Stimulated activated CD8-positive, alpha-beta memory T cell treated with anti-CD3 and anti-CD28 coated beads, Interleukin-15, amount 100 ng/mL, for 48 hours (primary cell): ENCODE measurements at places on chromosomes 4 and X.
A peak's percentile ranks its signal among the peaks of the same experiment; 100 is the strongest.

DNA sequence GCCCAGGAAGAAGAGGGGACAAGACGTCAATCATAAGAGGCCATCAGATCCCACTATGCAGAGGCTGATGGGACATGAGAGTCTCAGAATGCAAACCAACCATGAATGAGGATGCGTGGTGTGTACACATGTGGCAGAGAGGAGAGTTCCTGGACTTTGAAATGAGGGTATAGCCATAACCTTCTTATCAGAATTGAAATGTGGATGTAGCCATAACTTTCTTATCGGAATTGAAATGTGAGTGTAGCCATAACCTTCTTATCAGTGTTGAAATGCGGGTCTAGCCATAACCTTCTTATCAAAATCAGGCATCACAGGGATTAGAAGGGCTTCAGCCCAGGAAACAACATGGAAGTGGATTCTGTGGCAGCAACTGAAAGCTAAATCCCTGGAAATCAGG, 415.5 kb upstream of the FAT1 start:
- no peak for DNase-seq

DNA sequence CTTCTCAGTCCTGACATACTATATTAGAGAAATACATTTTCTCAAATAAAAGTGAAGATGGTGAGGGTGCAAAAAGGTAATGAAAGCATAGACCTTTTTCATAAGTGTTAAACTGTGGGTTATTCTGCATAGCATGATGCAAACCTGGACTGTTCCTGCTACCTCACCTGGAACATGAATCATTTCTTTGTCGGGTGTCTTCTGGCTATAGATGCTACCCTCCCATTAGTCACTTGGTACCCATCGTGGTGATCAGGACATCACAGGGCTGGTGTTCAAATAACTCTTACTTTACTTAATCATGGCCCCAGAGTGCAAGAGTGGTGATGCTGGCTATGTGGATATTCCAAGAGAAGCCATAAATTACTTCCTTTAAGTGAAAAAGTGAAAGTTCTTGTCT, 264.7 kb upstream of the AGA start:
- no peak for DNase-seq

DNA sequence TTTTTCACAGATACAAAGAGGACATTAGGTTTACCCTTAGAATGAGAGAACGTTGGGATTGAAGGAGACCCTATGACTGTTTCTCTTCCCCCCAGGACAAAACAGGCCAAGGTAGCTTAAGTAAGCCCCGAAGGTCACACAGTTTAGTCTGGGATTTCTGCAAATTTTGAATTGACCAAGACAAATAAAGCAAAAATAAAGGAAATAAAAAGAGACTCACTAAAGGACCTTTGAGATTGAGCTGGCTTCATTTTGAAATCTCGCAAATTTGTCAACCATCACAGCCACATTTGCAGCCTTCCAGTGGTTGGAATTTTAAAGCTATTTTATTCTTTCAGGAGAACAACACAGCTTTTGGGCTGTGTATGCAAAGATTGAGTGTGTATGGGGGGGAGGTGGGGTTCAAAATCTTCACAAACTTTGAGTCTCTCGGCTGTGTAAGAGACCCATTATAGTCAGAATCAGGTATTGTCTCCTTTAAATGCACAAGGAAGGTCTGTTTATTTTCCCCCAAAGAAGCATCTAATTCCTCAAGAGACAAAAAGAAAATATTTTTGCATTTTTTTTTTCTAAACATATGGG, 4.2 kb downstream of the TMSB4X start:
- no peak for DNase-seq

DNA sequence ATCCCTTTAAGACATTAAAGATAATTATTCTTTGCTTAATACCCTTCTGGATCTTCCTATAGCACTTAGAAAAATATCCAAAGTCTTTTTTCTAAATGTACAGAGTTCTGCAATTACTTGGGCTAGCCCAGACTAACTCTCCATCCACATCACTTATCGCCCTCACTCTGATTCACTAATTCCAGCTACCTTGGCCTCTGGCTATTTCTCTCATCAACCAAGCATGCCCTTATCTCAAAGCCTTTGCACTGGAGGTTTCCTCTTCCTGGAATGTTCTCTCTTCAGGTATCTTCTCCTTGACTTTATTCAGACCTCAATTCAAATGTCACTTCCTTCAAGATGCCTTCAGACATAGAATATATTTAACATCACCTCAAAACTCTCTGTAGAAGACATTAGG, 345.1 kb upstream of the SMIM31 start:
- no peak for DNase-seq

DNA sequence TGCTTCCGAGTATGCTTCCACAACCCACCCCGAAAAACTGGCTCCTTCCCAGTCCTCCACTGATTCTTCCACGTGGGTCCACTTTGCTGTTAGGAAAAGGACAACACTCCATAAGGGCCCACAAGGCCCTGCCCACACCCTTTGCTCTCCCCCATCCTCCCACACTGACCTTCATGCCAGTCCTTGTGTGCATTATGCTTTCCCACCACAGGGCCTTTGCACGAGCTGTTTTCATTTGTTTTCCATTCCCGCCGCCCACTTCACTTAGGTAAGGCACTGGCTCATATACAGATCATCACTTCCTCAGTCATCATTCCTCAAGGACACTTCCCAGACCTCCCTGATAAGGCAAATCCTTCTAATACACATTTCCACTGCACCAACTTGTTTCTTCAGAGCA, 16.8 kb upstream of the SEL1L3 start:
- no peak for DNase-seq

DNA sequence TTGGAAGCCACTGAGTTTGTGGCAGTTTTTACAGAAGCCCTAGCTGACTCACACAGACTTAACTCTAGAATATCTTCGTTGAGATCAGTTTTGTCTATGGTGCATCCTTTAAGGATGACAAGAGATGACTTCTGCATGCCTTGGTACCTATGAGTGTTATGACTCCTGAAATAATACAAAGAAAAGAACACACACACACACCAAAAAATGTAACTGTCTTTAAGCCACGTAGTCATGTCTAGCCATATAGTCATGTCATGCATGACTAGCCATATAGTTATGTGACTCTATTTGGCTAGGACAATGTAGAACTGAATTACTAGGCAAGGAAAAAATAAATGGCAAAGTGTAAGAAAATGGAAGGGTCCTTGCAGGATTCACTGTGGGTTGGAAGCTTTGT, 447.8 kb downstream of the NLGN4X start:
- DNase-seq: no peak

DNA sequence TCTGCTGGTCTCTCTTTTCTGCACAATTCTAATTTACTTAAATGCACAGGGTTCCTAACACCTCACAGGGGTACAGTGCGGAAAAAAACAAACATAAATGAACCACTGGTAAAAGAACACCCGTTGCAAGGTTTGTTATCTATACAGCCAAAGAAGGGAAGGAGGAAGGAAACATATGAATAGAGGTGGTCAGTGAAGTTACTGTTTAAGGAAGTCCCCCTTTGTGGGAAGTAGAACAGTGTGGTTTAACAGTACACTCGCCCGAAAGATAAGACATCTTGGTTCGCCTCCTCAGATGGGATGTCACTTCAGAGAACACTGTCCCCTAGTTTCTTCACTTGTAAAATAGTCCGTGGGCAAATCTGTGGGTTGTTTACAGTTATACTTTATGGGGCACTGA, 57.5 kb downstream of the TEC start:
- no peak for DNase-seq

GRCh38 chr4:25922812-25923369, 8.9 kb downstream of the SMIM20 start:
- DNase-seq: no peak

- no peak for DNase-seq
These were observed 38.7 kb downstream of the GABRA4 start for GRCh38 chr4:46954643-46955042.

DNA sequence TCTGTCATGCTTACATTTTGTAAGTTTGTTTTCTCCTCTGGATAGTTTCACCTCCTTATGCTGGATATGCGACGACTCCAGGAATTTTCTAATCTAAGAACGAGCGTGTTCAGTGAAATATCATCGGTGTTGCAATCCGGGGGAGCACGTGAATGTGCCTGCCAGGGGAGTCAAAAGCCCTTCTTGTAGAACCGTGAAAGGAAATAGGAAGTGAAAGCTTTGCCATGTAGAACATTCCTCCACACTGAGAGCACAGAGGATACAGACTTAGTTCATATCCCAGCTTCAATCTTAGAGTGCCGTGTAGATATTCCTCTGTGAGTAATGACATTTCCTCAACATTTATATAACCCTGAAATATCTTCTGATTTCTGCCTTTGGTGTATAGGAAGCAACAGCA, 121.2 kb downstream of the VEGFC start:
- no peak for DNase-seq

- no peak for DNase-seq
These were observed 22.9 kb downstream of the DOK7 start for GRCh38 chr4:3485886-3486540.

- no peak for DNase-seq
These were observed 94.8 kb upstream of the TEX13A start for GRCh38 chrX:105315248-105315647.

DNA sequence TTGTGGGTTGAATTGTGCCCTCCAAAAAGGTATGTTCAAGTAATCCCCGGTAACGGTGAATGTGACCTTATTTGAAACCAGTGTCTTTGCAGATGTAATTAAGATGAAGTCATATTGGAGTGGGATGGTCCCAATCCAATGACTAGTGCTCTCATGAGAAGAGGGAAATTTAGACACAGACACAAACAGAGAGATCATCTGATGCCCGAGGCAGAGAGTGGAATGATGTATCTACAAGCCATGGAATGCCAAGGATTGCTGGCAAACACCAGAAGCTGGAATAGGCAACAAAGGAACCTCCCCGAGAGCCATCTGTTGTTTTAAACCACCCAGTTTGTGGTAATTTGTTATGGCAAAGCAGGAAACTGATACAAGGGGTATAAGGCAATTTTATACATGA, 35.1 kb downstream of the RPS6KA3 start:
- no peak for DNase-seq

- no peak for DNase-seq
These were observed 53.0 kb downstream of the CHST7 start for GRCh38 chrX:46626566-46626965.

DNA sequence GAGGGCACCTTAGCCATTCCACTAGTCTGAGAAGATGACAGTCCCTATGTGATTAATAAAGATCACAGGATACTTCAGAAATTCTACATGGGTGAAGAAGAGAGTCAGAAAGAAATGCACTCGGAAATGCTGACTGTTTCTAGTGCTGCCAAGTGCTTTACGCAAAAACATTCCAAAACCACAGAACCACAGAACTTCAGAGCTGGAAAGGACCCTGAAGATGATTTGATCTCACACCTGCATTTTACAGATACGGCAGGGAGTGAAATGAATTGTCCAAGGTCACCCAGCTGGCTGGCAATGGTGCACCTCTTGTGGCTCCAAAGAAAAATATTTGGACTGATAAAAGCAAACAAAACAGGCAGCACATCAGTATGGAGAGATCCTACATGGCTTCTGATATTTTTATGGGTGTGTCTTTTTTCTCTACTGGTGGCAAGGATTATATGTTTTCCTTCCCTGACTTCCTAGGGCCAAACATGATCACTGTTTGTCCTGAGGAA, 115.9 kb downstream of the MAML3 start:
- DNase-seq: no peak

- no peak for DNase-seq
These were observed 25.4 kb upstream of the PPP1R2C start for GRCh38 chrX:42803320-42803719.

DNA sequence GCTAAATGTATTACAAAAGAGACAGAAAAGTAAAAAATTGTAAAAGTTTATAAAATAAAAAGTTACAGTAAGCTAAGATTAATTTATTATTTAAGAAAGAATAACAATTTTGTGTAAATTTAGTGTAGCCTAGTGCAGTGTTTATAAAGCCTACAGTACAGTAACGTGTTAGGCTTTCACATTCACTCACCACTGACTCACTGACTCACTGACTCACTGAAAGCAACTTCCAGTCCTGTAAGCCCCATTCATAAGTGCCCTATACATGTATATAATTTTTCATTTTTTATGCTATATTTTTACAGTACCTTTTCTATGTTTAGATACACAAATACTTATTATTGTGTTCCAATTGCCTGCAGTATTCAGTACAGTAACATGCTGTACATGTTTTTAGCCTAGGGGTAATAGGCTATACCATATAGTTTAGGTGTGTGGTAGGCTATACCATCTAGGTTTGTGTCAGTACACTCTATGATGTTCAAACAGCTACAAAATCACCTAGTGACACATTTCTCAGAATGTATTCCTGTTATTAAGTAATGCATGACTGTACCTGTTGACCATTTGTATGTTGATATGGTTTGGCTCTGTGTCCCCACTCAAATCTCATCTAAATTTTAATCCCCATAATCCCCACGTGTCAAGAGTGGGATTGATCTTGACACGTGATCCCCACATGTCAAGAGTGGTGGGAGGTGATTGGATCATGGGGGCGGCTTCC, 57.9 kb downstream of the CFAP299 start:
- no peak for DNase-seq

DNA sequence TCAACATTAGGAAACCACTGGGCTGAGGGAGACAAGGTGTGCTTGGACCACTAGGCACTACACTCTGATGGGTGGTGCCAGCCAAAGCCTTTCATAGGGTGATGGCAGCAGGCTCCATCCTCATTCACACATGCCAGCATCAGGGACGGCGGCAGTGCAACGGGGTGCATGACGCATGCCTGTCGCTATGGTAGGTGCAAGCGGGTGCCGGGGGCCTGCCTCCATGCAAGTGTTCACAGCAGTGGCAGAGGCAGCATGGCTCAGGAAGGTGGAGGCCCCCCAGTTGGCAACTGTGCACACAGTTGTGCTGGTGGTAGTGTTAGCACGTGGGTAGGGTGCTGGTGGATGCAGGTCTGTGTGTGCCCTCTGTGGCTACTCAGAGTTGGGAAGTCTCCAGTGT, 184.1 kb downstream of the RELL1 start:
- no peak for DNase-seq

- DNase-seq: peak; percentile 38
These were observed 1.2 kb downstream of the CPEB2 start for GRCh38 chr4:15003401-15003890.

GRCh38 chr4:59823311-59823710, 1376.8 kb upstream of the ADGRL3 start:
- no peak for DNase-seq

DNA sequence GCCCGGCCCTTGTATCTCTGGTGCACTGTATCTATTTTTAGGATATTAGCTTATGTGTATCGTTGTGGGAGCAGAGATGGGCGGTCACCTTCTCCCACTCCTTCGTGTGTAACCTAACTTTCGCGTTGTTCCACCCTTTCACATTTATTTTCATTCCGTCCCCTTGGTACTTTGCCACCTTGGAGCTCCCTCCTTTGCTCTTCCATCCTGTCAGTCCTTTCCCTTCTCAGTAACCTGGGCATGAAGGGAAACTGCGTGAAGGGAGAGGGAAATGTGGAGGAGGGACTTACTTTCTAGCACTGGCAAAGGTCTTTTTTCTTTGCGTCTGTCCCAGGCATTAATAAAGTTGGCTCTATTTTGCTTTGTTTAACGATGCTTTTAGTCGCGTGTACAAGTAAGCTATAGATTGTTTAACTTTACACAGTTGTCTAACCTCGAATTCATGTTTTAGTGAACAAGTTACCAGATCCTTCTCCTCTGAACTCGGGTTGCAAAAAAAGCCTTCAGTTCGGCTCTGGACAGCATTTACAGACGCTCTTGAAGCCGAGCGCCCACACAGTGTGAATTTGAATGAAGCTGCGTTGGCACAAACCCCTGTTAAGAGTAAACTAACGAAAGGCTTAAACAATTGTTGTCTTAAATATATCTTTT, 3.9 kb downstream of the PCDH10 start:
- DNase-seq: no peak
